ENCODE measurements at places on chromosomes 3 and 15.

DNA sequence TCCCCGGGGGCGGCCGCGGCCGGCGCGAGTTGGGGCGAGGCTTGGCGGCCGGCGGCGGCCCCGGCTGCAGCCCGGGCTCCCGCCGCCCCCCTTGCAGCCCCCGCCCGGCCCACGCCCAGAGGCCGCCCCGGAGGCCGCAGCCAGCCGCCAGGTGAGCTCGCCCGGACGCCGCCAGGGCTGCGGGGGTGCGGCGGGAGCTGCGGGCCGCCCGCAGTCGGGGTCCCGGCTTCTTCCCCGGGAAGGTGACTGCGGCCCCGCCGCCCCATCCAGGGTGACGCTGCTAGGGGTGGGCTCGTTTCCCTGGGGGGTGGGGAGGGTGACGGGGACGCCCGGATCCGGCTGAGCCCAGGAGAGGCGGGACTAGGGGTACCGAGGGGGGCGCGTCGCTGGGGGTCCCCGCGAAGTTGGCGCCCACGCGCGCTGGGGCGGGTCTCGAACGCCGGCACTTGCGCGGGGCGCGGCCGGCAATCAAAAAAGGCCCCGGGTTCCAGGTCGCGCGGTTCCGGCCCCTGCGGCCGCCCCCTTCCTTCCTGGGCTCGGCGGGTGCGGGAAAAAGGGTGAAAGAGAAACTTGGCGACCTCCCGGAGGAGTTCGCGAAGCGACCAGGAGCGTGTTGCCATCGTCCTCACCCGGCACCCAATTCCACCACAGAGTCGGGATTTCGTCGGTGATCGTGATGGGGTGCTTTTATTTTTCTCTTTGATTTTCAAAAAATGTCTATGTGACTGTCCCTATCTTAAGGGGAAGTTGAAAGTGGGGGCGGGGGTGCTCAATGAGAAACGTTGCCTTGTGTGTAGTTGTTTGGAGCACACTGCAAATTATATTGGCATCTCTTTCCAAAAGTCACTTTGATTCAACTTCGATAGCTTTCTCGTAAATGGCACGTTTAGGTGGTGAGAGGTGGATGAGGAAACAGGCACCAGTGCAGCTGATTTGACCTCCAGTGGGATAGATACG lies 619 bp downstream of the ATXN7 start:
- DNase-seq: peak; percentile 72

DNA sequence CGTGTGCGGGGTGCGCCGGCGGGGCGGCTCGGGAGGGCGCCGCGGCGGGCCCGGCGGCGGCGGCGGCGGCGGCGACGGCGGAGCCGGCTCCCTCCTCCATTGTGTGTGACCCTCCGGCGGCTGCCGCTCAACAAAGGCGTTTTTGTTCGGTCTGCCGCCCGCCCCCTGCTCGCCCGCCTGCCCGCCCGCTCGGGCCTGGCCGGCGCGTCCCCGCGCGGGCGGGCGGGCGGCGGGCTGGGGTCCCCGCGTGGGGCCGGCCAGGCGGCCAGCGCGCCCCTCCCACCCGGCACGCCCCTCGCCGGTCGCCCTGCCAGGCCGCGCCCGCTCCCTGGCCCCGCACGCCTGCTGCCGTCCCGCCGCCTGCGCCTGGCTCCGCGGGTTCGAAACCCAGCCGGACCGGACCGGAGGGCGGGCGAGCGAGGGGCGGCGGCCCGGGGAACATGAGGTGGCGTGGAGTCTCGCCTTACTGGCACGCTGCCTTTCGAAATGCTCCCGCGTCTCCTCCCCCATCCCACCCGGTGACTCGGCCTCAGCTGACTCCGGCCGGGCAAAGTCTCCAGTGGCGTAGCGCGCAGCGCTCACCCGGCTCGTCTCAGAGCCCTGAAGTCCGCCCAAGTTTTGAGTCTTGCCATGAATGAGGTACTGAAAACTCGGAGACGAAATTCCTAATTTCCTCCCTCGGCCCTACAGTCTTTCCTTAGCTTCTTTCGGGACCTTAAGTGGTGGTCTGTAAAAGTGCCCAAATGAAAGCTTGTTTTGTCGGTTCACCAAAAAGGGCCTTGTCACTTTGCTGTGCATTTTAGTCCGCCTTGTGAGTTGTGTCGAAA lies 588 bp downstream of the MAPK6 start:
- peak; percentile 81 for DNase-seq

DNA sequence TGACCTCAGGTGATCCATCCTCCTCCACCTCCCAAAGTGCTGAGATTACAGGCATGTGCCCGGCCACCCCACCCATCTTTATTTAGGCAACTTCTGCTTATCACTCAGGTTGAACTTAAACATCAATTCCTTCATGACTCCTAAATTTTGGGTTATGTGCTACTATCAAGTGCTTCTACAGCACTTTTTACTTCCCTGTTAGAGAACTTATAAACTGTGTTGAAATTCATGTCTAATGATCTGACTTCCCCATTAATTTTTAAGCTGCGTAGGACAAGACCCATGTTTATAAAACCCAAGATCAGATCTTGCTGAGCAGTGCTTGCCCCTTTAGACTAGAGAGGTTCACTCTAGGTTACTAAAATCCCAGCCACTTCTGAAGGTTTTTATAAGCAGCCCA lies 266.2 kb upstream of the TPRG1 start:
- no peak for DNase-seq

DNA sequence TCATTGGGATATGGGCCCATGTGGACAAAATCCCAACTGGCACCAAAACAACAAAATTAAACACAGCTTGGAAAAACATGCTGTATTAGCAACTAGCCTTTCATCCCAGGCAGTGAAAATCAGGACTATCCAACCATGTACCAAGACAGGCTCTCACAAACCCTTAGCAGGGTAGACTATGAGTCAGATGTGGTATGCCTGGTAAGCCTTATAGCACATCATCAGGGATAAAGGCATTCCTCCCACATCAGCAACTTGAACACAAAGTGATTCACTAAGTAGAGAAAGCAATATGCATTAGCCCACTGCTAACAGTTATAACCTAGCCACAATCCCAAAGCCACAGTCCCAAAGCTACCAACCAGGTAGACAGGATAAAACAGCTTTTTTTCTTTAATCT lies 8.0 kb downstream of the CEP152 start:
- DNase-seq: no peak

GRCh38 chr15:57031082-57031481 lies 112.6 kb downstream of the TCF12 start:
- DNase-seq: no peak

DNA sequence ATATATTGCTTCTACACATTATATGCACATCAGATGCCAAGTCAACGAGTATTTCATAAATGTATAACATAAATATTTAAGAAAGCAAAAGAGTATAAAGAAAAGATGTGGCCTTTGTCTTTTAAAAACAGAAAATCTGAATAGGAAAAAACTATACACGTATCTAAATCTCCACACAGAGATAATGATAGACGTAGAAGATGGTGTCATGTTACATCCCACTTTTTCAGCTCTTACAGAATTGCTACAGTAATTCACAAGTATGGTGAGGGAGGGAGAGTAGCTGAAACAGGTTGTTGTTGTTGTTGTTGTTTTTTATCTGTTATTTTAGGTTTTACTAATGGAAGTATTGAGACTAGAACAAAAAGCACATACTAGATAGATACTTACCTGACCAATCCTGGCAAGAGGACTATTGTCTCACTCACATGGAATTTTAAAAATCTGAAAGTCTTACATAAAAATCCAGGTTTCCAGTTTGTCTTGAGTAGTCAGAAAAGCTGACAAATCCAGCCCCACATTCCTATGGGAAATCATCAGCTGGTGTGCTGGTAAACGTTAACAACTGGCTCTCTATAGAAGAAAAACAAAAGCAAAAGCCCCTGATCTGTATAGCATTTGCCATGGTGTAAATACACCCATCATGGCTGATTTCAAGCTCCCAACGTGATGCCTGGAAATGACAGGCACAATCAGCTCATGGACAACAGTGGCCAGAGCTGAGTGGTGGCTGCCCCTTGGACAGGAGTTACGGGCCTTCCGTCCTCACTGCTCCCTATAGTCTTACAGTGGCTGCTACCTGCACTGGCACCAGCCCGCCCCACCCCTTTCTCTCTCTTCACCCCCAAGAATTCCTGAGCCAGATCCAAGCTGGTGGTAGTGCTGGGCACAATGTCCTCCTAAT lies 47.4 kb upstream of the VGLL4 start:
- no peak for DNase-seq

- DNase-seq: no peak
Measured at GRCh38 chr3:108459225-108459624, 51.2 kb downstream of the MYH15 start.

- DNase-seq: no peak
Measured at GRCh38 chr15:76636059-76636458, 269.1 kb downstream of the SCAPER start.

DNA sequence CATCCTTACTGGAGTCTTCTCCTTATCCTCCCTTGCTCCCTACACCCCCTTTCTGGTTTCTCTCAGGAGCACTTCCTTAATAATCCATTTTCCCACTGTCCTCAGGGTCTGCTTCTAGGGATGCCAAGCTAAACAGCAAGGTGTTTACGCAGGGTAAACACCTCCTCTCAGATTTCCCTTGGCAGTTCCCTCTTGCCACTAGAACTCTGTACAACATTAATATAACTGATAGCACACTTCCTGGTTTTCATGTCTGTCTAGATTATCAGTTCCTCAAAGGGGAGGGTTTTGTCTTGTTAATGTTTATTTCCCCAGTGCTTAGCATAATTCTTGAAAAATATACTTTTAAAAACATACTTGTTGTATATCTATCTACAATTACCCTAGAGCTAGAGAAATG lies 118.0 kb upstream of the SLC24A5 start:
- DNase-seq: no peak

- DNase-seq: no peak
Measured at GRCh38 chr3:81299481-81299880, 462.0 kb downstream of the GBE1 start.

GRCh38 chr3:38348903-38349302 lies 2.3 kb downstream of the XYLB start:
- no peak for DNase-seq

DNA sequence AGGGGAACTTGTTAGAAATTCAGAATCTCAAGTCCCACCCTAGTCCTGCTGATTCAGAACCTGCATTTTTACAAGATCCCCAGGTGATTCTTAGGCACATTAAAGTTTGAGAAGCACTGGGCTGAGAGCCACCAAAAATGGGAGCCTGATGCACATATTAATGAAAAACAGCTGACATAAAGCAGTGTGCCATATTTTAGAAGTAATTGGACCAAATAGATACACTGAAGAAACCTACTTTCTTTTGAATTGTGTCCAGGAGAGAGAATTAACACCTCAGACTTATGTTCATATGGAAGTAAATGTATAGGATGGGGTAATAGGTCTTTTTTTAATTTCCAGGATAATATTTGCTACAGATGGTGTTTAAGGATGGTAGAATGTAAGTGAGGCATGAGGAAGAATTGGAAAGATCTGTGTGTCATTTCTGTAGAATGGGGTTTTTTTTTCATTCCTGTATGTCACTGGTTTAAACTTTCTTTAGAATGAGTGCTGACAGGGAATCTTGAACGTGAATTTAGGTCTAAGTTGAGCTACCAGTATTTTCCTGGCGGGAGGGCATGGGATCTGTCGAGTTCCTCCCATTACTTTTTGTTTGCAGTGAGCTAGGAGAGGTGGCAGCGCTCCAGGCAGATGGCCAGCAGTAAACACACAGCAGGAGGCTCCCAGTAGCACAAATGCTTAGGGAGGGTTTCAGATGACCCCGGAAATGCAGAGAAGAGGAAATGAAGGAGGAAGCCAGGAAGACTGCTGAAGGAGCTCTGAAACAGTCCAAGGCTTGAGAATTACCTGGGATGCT lies 185.6 kb downstream of the PLCL2 start:
- no peak for DNase-seq

Data from B cell (primary cell).